ENCODE measurements at places on chromosomes 1 and 21.

DNA sequence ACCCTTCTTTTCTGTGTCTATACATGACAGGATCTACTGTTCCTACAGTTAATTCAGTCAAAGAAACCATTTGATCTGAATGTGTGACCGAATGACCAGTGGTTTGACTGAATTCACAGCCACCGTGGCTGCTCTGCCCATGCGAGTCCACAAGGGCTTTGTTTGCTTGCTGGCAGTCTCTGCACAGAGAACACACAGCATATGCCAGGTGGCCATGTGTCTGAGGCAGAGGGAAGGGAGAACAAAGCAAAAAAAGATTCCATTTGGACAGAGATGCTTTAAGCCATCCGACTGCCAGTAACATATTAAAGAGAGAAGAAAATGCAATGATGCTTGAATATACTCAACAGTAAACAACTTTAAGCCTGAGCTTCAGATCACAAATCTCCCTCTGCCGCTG is 737.8 kb upstream of the CXADR start:
- DNase-seq: no peak

- DNase-seq: no peak
Observed at GRCh38 chr1:180094705-180095295, 59.9 kb upstream of the QSOX1 start.

DNA sequence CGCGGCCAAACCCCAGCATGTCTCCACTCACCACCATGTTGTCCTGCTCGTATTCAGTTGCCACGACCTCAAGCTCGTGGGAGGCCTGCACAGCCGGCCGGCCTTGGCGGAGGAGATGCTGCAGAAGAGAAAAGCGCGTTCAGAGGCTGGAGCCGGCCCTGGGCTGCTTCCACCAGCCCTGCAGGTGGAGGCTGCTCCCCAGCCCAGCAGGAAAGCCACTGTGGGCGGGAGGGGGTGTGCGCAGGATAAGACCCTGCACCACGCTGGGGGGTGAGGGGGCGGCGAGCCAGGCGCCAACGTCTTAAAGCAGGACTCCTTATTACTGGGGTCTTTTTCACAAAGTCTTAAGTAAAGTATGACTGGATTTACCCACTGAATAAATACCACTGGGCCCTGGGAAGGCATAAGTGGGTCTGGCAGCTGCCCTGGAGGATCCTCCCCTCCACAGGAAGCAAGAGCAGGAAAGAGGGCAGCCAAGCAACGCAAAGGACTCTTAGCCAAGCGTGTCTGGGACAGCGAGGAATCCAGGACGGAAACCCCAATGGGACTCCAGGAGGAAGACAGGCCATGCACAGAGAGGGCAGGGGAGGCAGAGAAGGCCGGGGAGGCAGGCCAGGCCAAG is 104.8 kb downstream of the NPHP4 start:
- DNase-seq: no peak

GRCh38 chr1:24948079-24948827 is 18.2 kb upstream of the RUNX3 start:
- DNase-seq: no peak

GRCh38 chr21:26020081-26020480 is 150.5 kb downstream of the APP start:
- no peak for DNase-seq

DNA sequence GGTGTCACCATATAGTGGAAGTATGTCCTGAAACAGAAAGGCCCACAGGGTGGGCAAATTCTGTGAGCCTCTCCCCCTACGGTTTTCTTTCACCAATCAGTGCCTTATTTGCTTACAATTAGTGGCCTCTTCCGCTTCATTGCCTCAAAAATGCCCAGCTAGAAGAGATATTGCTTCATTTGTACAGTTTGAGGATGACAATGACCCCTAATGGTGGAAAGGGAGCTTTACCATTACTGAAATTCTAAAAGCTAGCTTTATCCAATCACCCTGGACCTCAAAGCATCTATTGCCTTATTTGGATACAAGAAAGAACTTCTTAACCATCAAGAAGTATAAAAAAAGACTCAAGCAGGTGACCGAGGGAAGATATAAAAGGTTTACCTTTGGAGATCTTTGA is 49.6 kb downstream of the LRRC71 start:
- DNase-seq: no peak

- DNase-seq: no peak
Observed at GRCh38 chr1:153399401-153400055, 8.7 kb upstream of the S100A8 start.

GRCh38 chr1:204472660-204473059 is 21.9 kb downstream of the PIK3C2B start:
- DNase-seq: no peak

GRCh38 chr1:12472798-12473551 is 145.0 kb downstream of the DHRS3 start:
- DNase-seq: peak; percentile 75

DNA sequence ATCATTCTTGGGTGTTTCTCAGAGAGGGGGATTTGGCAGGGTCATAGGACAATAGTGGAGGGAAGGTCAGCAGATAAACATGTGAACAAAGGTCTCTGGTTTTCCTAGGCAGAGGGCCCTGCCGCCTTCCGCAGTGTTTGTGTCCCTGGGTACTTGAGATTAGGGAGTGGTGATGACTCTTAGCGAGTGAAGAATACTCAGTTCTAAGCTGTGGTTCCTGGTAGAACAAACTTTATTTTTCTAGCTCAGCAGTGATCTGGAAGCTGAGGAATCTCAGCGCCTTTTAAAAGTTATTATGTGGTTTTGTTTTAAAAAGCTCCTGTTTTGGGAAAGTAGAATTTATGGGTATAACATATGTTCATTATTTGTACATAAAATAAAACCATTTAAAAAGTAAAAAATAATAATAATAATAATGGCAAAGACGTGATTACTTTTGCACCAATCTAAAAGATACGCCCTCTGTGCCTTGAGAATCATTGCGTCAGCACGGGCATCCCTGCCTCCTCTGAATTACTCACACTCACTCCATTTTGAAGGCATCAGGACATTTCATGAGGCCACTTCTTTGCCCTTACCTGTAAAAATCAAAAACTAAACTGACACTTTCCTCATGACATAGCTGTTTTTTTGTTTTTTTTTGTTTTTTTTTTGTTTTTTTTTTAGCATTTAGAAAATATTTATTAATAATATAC is 29.7 kb upstream of the TNFRSF1B start:
- no peak for DNase-seq

DNA sequence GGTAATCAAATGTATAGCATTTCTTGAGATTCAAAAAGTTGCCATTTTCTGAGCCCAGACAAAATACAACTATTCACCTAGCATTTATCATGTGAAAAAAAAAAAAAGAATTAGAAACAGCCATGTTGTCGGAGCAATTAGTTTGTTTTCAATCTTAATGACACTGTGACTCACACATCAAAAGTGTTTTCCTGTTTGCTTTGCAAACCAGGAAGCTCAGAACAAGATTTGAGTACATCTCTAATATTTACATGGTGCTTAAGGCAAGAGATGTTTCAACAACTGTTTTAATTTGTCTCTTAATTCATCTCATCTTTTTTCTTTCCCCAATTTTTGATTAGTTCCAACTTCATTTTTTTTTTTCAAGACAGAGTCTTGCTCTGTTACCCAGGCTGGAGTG is 62.5 kb upstream of the CAPZB start:
- no peak for DNase-seq

DNA sequence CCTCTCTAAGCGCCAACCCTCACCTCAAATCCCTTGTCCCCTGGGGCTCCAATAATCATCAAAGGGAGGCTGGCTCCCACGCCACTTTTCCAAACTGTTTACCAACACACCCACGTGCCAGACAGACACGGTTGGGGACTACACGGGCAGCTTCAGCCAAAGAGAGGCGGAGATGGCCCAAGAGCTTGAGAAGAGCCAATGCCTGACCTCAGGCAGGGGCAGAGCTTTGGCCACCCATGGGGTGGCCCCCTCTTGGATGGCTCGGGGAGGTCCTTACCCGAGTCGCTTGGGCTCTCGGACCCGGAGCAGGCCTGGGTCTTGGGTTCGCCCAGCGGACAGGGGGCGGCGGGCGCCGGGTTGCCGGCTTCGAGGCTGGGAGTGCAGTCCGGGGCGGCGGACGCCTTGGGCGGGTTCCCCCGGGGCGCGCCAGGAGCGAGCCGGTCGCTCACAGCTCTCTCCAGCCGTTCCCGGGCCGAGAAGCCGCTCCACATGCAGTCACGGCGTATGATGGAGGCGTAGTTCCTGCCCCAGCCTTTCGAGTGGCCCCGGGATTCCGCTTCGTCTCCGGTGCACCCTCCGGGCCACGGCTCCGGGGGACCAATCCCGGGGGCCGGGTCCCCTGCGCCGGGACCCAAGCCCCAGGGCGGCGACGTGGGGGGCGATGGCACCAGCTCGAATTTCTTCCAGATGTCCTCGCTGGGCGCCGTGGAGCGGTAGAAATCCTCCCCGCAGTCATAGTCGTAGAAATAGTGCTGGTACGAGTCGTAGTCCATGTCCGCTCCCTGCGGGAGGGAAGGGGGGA is 854 bp downstream of the MYCL start:
- peak; percentile 14 for DNase-seq

GRCh38 chr1:223737342-223737741 is 25.0 kb downstream of the CAPN2 start:
- no peak for DNase-seq

GRCh38 chr21:44845418-44846223 is 27.8 kb upstream of the SUMO3 start:
- DNase-seq: peak; percentile 56

- no peak for DNase-seq
Observed at GRCh38 chr1:240608707-240609106, 3.2 kb downstream of the GREM2 start.

GRCh38 chr1:203117611-203118575 is 9.6 kb upstream of the ADORA1 start:
- DNase-seq: peak; percentile 11

- no peak for DNase-seq
Observed at GRCh38 chr1:245932302-245932972, 574.6 kb downstream of the SMYD3 start.

DNA sequence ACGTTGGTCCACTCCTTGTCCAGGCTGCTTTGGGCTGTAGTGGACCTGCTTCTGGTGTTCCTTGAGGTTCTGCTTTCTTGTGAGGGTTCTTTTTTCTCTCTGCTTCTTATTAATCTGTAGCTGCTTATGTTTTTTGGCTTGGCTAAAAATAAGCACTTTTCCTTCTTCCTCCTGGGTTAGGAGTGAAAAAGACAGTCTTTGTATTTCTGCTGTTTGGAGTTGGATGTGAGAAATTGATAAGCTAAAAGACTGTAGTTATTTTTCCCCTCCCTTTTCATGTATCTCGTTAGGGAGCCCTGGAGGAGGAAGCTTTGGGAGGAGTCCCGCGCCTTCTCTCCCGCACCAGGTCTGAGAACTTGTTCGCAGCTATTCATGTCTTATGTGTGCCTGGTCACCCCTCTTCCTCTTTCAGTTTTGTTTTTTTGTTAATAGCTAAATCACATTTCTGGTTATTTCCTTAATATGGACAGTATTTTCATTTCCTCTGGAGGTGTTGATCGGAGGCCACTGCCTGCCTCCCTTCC is 79.0 kb downstream of the GALNT2 start:
- no peak for DNase-seq

- DNase-seq: no peak
Observed at GRCh38 chr1:73604211-73604610, 593.8 kb downstream of the LRRIQ3 start.

GRCh38 chr1:42756956-42757891 is 9.6 kb downstream of the P3H1 start:
- DNase-seq: no peak

DNA sequence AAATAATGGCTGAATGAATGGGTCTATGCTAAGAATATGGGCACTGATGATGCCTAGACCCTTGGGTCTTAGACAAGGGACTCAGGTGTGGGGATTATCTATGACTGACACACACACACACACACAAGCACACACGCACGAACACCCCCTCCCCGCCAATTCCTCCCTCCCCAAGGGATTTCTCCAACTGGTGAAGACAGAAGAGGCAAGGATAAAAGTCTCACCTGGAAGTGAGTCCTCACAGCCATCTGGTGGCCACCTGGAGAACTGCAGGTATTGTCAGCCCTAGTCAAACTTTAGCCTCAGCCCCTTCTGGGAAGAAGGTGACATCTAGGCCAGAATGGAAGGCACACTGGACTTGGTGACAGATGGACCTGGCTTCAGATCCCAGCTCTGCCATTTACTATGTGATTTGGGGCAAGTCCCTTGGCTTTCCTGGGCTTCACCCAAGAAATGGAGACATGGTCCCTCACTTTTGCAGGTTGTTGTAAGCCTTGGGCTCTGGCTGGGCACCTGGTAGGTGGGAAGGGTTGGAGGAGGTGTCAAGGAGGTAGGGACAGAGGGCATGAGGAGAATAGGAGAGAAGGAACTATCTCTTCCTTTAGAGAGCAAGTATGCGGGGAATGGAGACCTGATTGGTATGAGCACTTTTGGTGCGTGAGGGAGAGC is 4.0 kb upstream of the GPR3 start:
- DNase-seq: peak; percentile 79

DNA sequence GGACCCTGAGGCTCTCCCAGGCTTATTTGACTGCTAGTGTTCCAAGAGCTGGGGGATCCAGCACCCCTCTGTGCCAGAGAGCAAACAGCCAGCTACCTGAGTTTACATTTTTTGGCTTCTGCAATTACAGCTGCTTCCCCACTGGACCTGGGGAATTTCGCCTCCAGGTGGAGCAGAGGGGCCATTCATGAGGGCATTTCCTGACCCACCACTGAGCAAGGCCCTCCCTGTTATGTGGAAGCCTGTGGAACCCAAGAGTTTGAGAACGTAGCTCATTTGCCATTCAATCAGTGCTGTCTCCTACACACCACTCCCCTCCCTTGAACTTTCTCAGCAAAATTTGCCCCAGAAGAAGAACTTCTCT is 42.7 kb upstream of the TMEM51 start:
- no peak for DNase-seq

- no peak for DNase-seq
Observed at GRCh38 chr1:115245227-115245626, 92.8 kb downstream of the NGF start.

DNA sequence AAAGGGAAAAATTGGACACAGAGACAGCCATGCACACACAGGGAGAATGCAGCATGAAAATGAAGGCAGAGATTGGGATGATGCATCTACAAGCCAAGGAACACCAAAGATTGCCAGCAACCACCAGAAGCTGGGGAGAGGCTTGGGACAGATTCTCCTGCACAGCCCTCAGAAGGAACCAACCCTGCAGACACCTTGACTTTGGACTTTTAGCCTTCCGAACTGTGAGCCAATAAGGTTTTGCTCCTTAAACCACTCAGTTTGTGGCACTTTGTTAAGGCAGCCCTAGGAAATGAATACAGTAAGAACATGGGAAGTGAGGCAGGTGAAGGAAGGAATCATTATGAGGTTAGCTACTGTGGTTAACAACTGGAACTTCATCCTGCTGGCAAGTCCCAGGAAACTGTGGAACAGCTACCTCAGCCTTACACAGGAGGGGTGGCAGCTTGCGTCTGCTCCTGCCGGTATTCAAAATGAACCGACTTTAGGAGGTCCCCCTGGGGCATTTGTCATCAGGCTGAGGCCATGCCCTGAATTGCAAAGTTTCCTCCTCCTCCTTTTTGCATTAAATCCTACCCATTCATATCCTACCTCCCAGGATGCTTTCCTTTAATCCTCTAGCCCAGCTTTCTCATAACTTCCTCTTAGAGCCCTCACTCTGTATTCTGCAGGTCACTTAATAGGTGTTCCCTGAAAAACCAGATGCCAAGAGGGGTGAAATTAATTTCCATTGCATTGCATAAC is 15.4 kb downstream of the CD247 start:
- no peak for DNase-seq

Data from stimulated activated CD4-positive, alpha-beta T cell treated with anti-CD3 and anti-CD28 coated beads, Interleukin-4, amount 100 ng/mL, for 1 hour (primary cell).